CD4-positive, alpha-beta T cell treated with Interleukin-6 at 100 ng/mL for 8 hours (primary cell): ENCODE measurements at places on chromosomes 16 and 17.

- DNase-seq = no peak
Observed at GRCh38 chr16:85541181-85541580, 71.9 kb upstream of the GSE1 start.

GRCh38 chr17:79940459-79941087 is 95.1 kb downstream of the TBC1D16 start:
- DNase-seq = no peak

GRCh38 chr17:41231731-41232130 is 518 bp upstream of the KRTAP9-3 start:
- DNase-seq = no peak

DNA sequence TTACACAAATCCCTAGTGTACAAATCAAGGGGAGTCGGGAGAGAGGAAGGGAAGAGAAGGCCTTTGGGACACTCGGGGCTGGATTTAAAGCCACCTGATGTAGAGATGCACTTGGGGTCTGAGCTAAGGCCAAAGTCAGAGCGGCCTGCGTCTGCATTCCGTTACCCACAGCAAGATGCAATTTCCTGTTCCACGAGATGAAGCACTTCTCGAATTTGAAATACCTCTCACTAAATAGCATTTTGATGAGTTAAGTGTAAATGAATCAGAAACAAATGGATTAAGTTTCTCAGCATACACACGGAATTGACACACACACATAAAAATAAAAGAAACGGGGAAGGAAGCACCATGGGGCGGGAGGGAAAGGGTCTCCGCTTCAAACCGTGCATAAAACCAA is 386.0 kb downstream of the SOX9 start:
- no peak for DNase-seq

GRCh38 chr17:12055889-12056288 is 35.2 kb downstream of the MAP2K4 start:
- DNase-seq = no peak

DNA sequence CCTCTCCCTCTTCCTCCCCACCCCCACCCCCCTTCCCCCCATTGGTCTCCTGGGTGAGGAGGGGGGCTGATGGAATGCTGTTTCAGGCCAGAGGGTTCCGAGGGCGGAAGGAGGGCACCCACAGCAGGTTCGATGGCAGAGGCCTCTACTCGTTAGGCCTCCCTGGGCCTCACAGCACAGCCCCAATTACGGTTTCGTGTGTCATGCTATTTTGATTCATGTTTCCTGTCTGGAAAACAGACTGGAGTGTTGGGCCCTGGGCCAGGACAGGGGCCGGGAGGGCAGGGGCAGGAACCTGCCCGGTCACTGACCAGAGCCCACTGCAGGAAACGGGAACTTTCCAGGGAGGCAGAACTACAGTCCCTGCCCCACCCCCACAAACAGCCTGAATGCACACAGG is 138.2 kb downstream of the C16orf95 start:
- no peak for DNase-seq

DNA sequence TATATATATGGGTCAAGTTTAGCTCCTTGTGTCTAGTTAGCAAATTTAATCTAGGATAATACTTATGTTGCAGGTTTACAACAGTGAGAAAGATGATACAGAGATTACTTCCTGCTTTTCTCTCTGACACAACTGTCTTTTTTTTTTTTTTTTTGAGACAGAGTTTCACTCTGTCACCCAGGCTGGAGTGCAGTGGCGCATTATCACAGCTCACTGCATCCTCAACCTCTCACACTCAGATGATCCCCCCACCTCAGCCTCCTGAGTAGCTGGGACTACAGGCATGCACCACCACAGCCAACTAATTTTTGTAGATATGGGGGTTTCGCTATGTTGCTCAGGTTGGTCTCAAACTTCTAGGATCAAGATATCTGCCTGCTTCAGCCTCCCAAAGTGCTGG is 706.9 kb upstream of the SOX9 start:
- no peak for DNase-seq

DNA sequence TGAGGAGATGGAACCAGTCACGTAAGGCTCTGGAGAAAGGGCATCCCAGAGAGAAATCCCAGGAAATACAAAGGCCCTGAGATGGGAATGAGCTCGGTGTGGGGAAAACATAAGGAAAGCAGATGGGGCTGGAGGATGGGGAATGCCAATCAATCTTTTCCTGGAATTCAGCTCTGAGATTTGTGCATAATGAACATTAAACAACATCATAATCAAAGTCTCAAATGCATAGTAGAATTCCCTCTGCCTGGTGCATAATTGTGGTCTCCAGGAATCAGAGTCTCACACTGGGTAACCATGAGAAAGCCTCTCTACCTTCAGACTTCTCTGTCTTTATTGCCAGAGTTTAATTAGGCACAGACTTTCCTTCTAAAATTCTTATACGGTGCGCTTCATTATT is 30.8 kb downstream of the OTOA start:
- no peak for DNase-seq

- no peak for DNase-seq
Observed at GRCh38 chr16:9192746-9193145, 101.3 kb downstream of the HAPSTR1 start.

- no peak for DNase-seq
Observed at GRCh38 chr17:70168044-70168976, 1.0 kb upstream of the KCNJ2 start.

GRCh38 chr17:80487511-80487910 is 11.1 kb upstream of the NPTX1 start:
- DNase-seq = no peak

- no peak for DNase-seq
Observed at GRCh38 chr16:49681217-49681883, 174.6 kb downstream of the ZNF423 start.

DNA sequence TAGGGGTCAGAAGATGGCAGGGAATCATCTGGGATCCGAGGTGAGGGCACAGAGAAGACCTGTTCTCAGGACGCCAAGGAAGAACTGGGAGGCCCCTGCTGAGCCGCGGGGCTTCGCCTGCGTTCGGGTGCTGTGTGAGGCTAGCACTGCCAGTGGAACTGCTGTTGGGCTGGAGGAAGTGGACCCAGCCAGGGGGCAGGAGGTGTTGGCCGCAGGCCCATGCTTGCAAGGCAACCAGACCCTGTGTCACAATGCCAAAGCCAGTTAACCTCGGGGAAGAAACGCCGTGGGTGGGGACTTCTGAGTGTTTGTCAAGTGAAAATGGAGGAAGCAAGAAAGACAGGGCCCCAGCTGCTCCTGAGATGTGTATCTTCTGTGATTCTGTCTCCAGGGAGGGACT is 185.5 kb downstream of the LGALS9B start:
- DNase-seq = no peak

- no peak for DNase-seq
Observed at GRCh38 chr17:38713456-38714075, 8.5 kb downstream of the MLLT6 start.

- DNase-seq = no peak
Observed at GRCh38 chr17:45893725-45894021, 681 bp upstream of the MAPT start.

DNA sequence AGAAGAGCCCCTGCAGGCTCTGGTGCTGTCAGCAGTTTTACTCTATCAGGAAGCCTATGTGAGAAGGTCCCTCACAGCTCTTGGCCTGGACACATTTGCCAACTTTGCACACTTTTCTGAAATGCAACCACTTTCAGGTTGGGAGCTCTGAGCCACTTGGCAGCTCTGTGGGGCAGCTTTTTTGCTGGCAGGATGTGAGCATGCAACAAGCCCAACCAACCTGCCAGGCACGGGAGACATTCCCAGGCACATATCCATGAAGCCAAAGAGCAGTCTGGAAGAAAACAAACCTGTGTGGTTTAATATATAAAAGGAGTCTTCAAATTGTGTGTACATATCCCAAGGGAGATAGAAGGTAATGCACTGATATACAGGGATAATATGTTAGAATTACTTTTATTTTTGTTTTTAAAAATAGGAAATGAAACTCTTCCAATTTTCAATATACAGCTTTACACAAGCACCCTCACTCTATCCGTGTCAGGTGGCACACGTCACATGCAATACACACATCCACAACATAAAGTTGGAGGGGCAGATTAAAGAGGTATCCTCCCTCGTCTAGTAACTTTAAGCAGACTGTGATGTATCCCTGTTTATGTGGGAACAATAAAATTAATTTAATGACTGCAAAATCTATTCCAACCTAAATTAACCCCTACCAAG is 57.4 kb upstream of the COX10 start:
- DNase-seq = no peak

GRCh38 chr17:73585583-73585982 is 58.7 kb downstream of the SDK2 start:
- no peak for DNase-seq

DNA sequence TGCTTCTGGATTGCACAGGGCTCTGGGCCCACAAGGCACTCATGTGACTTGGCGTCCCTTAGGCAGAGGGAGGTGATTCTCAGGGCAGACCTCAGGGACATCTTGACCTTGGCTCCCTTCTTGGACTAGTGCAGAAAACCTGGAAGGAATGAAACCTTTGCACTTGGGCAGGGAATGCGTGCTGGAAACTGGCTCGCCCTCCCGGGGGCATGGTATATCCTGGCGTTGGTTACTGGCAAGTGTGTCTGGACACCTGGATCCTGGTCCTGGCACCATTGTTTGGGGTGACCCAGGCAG is 63.5 kb upstream of the LGALS9 start:
- no peak for DNase-seq

DNA sequence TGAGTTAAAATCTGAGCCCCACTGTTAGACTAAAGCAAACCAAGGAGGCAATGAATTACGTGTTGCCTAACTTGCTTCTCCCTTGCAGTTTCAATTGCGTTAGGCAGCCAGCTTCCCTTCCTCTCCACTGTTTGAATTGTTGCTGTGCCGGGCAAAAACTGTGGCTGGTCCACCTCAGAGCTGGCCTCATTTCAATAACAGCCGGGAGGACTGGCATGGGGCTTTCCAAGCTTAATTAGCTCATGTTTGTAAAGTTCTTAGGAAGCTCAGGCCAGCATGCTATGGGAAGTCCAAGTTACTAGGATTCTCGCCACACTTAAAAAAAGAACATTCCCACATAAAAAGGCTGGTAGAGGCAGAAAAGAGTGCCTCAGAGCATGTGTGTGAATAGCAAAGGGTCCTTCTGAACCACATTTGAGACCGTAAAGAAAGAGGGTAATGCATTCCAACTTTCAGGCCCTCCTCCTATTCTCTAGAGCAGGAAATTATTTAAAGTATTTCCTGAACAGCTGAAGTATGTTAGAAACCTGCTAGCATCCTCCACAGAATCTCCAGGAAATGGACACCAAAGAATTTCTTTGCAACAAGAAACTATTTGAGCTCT is 79.0 kb upstream of the SMURF2 start:
- no peak for DNase-seq

GRCh38 chr17:61260071-61260797 is 139.4 kb upstream of the TBX2 start:
- no peak for DNase-seq

GRCh38 chr16:64132759-64133361 is 989.0 kb downstream of the CDH11 start:
- no peak for DNase-seq

DNA sequence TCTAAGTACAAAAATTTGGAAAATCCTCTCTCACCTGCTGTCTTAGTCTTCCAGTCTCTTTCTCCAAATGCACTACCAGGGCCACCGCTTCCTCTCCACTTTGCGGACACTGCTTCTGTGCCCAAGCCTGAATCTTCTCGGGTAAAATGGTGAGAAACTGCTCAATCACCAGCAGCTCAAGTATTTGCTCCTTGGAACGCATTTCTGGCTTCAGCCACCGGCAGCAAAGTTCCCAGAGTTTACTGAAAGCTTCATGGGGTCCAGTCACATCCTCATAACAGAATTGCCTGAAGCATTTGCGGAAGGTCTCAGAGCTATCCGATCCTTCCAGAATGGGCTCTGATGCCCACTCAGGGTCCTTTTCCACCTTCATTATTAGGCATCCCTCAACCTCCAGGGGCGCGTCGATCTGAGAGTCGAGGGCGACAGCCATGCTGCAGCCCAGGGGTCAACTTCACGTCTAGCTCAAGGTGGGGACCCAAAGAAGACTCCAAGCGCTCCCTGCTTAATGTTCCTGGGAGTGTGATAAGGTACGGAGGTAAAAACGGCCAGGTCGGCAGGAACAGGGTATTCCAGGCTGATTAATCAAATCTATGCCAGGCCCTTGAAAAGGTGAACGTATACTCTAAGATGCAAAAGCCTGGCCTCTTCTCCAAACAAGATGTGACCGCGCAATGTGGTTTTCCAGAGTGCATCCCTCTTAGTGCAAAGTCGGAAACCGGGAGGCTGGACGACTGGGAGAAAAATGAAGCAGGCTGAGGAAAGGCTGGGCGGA is 763 bp downstream of the ZKSCAN2 start:
- DNase-seq = no peak

- no peak for DNase-seq
Observed at GRCh38 chr16:9827062-9827752, 355.0 kb downstream of the GRIN2A start.

- DNase-seq = no peak
Observed at GRCh38 chr16:87236516-87237115, 80.6 kb downstream of the C16orf95 start.

DNA sequence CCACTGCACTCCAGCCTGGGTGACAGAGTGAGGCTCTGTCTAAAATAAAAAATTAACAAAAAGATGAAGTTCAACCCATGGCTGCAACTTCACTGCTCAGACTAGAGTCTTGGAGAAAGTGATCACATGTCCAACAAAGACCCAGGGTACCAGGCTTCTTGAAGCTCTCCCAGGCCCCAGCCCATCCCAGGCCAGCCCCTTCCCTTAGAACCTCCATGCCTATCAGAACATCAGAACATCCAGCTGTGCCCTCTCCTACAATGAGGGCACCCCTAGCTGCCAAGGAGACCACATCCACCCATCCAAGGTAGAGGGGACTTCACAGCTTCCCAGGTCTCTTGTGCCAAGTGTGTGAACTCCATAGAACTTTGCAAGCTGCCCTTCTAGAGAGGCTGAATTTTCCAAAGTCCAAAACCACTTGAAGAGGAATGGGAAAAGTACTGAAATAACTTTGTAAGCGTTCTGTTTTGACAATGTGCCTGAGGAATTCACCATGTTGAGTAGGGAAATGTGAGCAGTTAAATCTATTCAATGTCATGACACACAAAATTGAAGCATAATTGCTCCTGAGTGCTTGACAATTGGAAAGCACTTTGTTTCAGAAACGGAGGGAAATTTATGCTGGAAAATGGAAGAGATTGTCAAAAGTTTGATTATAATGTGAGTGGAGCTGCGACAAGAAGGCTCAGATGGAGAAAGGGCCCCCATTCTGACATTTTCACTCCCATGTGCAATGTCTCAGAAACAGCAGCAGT is 230.4 kb downstream of the ZNF423 start:
- DNase-seq = no peak

DNA sequence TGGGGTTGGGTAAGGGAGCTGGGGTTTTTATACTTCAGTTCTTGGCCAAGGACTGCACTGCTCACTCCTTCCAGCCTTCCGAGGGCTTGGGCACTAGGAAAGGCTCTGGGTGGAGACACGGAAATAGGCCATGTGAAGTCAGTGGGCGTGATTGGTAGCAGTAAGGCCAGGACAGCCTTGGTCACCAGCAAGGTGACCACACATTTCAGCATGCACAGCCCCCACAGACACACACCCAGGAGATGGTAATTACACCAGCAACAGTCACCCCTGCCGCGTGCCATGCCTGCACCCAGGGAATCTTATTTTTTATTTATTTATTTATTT is 252.5 kb downstream of the SEC14L1 start:
- no peak for DNase-seq
